Stomach (tissue), 19 donors: ENCODE measurements at places on chromosomes 2 and 18. TPM values are rescaled to one million over a fixed set of nuclear protein-coding genes. Genes with fewer than 3 reads are reported as not detected.

DNA sequence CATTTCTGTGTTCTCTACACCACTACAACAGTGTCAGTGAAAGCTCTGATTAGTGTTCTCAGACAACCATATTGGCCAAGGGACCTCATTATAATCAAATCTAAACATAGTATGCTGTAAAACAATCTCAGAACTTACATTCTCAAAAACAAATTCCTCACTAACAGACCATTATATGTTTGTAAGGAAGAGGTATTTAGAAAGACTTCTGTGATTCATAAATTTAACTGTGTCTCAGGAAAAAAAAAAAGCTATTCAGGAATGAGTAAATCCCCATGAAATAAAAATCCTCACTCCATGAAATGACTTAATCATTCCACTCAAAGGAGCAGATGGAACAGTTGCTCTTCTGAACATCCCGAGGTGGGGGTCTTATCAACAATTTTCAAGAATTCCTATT, 413.0 kb downstream of the CDH2 start:
- DNase-seq, result no peak

BIN1 gene
- 60.7 TPM for total RNA-seq

DNA sequence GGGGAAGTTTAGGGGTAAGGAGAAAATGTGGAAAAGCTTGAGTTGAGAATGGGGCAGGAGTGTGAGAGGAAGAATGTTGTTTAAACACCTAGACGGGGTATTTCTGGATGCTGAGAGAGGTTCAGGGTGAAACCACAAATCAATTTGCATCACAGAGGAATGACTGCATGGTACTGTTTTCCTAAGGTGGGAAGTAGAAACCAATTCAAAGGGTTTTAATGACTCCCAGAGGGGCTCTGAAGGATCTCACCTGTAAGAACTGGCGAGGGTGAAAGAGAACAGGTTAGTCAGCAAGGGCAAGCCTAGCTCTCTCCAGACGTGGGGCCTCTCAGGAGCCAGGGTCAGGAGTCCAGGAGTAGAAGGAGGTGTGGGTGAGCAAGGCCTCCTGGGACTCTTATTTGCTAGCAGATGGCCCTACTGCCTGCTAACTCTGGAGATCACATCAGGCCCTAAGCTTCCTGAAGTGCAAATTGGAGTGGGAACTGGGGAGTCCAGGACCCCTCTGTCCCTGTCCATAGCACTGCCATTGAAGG, 133.0 kb upstream of the CELF4 start:
- no peak for DNase-seq

DNA sequence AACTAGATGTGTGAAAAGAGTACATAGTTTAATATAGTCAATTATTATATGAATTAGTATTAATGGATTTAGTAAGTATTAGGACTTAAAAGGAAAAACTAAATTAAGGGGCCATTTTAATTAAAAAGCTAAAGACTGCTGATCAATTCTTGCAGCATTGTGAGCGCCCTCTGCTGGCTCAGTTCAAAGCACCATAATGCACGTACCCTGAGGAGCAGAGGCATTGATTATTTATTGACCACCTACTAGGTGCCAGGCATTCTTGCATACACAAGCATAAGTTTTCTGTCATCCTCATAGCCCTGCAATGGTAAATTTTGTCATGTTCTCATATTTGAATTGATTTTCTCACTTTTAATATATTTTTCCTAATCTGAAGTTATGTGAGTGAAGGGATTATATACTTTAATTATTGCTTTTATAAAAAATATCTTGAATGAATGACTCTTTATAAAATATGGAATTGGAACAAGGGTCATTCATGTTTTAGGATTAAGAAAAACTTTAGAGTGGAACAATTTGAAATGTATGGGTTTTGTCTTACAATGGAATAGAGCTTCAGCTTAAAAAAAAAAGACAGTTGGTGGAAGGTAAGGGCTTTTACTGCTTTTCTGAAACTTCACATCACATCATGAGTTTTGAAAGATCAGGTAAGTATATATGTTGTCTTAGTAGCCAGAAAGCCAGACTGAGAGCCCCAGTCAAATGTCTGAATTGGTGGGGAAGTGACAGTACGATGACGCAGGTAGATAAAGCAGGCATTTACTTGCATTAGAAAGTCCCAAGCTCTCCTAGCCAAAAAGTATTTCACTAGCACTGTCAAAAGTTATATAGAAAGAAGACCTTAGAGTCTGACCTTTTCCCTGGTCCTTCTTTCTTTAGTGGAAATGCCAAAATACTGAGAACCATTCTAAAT, 9.7 kb downstream of the ITGA4 start:
- DNase-seq, result peak; percentile 77

- no peak for DNase-seq
Observed at GRCh38 chr2:202821206-202822160, 50.1 kb downstream of the ICA1L start.

OTOS gene
- total RNA-seq, result not detected

DNA sequence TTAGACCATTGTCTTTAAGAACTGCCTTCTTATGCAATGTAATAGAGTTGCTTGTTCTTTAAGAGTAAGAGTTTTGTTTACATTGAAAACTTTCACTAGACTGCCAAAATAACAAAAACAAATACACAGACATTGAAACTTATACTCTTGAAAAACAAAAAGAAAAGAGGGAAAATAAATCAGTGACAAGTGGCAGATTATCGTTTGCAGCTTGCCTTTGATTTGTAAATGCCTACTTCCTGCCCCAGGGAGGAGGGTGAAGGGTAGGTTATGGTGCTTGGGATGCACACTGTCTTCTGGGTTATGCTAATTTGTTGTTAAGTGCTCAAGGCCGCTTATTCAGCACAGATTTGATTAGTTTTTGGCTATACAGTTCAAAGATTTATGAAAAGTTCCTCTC, 198.7 kb downstream of the TGIF1 start:
- no peak for DNase-seq

GRCh38 chr2:132540166-132540565, 123.6 kb downstream of the GPR39 start:
- DNase-seq, result no peak

RND3 gene
- 20.9 TPM for total RNA-seq

- no peak for DNase-seq
Observed at GRCh38 chr18:41042866-41043265, 912.2 kb upstream of the PIK3C3 start.

DNA sequence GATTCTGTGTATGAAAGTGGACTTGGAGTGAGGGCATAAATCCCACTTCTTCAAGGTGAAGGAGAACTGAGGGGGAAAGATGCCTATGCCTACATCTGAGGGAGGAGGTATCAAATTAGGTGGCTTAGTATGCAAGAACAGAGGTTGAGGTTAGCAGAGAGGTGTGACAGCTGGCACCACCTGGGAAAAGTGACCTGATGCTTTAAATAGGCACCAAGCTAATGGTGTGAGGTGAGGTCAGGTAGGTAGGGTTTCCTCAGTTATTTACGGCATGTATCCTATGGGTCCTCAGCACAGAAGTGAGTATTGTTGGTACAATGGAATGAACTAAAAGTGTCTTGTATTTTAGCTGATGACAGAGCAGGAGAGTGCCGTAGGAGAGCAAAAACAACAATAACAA, 367.1 kb downstream of the CLIP4 start:
- DNase-seq, result no peak

DNA sequence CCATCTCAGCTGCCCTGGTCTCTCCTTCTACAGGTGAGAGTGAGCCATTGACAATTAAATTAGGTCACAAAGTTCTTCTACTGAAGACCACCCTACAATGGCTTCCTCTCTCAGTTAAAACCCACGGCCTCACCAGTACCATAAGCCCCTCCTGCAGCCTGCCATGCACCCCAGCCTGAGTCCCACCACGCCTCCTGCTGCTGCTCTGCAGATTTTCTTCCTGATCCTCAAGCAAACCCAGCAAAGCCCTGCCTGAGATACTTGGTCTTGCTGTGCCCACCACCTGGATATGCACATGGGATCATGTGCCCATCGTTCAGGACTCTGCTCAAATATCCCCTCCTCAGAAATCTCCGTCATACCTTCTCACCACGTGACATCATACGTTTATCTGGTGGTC, 696.6 kb downstream of the RNF144A start:
- DNase-seq, result no peak

- no peak for DNase-seq
Observed at GRCh38 chr18:13240060-13240725, 21.6 kb downstream of the LDLRAD4 start.

- no peak for DNase-seq
Observed at GRCh38 chr2:164871404-164871803, 29.8 kb upstream of the COBLL1 start.

DNA sequence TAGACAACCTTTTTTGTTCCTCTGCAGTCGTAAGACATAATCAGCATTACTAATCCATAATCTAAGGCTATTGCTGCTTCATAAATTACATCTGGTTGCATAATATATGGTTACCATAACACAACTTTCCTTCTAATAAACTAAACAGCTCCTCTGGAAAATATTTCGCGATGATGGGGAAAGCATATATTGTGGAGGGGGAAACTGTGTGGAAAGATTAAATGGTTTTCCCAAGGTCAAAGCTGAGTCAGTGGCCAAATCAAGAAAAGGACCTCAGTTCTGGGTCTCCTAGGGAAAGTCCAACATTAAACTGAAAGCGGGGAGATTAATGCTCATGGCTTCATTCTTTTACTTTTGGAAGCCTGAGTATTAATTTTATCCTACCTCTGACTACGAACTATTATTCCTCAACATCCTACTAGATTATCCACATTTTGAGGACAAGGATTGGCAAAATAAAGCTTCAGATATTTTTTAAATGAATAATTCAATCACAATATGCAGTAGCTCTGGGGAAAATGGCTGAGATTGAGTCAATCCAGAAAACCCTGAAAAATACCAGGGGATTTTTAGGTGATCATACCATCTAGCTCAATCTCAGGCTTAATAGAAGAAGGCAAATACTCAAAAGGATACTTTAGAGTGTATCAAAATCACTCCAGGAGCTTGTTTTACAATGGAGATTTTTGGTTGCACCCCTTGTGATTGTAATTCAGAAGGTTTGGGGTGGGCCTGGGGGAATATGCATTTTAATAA, 33.8 kb upstream of the STK17B start:
- no peak for DNase-seq

- DNase-seq, result no peak
Observed at GRCh38 chr2:74227646-74228045, 29.2 kb downstream of the MTHFD2 start.
